T-helper 2 cell treated with Interferon-gamma antibody and Interleukin-4, amounts not matched to agents 5 μg/mL and 100 μg/mL, for 36 hours (primary cell): ENCODE measurements at places on chromosomes 3 and 15.

DNA sequence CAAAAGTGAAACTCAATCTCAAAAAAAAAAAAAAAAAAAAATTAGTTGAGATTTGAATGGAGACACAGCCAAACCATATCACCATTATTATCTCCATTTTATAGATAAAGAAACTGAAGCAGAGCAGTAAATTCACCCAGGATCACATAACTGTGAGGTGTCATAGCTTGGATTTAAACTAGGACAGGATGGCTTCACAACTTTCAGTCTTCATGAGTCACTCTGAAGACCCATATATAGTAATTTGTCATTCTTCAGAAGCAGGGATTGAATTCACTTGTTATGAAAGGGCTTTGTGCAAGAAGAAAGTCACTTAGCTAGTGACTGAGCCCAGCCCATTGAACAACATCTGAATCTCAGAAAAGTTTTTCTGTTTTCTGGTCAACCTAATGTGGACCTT lies 60.5 kb upstream of the LRIG1 start:
- DNase-seq = no peak

DNA sequence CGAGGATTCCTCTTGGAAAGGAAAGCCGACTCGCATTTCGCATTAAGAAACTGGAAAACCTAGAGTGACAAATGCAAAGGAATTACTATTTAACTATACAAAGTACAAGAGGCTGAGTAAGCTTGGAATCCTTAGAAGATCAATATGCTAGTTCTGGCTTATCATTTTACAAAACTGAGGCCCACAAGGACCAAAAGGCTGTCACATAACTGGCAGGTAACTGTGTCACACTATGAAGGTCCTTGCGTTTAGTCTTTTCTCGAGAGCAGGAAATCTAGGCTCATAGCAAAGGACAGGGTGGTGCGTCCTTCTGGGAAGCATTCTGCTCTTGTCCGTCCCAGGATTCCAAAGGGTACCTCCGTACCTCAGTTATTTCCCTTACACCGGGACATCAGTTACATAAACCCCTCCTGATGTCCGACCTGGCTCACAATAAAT lies 629 bp downstream of the RPL24 start:
- no peak for DNase-seq

GRCh38 chr3:97269202-97269601 lies 454.8 kb downstream of the EPHA6 start:
- DNase-seq = no peak

DNA sequence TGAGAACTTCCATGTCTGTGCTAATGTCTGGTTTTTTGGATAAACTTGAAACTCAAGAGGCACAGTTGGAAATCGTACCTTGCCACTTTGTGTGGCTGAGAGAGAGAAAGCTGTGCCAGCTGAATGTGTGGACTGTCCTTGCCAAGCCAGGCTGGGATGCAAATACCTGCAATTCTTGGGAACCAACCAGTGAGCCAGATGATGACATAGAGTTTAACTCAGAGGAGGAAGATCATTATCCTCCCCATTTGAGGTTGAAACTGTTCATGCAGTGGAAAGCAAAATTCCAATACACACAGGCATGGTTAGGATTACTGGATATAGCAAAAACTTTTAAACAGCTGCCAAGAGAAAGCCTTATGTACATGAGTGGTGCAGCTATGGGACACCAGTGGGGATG lies 451.4 kb upstream of the NPAP1 start:
- DNase-seq = no peak

DNA sequence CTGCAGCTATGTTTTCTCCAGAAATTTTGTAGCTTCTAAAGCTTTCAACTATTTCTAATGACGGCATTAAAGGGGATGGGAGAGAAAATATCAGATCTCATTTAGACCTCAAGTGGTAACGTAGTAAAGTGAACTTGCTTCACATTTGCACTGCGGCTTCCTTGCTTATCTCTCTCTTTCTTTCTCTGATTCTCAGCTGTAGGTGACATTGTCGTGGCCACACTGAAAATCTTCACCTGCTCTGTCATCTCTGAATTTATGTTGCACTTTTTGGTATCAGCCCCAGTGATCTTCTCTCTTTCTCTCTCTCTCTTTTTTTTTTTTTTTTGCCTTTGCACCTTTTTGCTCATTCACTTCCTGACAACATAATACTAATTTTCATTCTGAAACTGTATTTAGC lies 254.1 kb upstream of the SATB1 start:
- DNase-seq = peak; percentile 72

DNA sequence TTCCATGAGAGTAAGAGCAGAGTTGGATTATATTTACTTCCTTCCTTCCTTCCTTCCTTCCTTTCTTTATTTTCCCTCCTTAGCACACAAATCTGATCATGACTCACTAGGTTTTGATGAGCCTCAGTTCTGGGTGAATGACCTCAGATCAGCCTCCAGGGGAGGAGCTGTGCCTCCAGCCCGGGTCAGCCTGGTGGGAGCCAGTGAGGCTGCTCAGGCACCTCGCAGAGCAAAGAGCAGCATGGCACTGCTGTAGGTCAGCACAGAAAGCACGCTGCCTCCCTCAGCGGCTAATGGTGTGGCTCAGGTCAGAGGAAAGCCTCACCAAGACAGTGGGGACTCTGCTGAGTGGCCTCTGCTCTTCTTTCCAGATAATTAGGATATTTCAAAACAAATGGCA lies 108.5 kb downstream of the SYNPR start:
- no peak for DNase-seq

DNA sequence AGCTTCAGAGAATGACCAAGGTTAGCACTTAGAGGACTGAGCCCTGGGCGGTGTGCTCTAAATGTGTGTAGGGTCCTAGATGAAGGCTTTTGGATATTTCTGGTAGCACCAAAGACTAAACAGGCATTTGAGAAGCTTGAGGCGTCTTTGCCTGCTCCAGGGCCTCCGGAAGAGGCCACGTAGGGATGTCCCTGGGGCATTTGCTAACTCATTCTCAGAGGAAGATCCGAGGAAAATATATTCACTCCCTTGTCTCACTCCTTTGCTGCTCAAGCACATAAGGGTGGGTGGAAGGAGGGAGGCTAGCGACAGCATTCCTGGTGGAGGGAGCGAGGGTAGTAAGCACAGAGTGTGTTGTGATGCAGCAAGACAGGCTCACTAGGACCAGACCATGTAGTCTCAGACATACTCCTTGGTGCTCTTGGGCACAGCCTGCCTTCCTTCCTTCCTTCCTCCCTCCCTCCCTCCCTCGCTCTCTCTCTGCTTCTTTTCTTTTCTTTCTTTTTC lies 38.5 kb upstream of the XCR1 start:
- no peak for DNase-seq

- no peak for DNase-seq
Observed at GRCh38 chr3:87260270-87260669, 16.1 kb downstream of the POU1F1 start.

DNA sequence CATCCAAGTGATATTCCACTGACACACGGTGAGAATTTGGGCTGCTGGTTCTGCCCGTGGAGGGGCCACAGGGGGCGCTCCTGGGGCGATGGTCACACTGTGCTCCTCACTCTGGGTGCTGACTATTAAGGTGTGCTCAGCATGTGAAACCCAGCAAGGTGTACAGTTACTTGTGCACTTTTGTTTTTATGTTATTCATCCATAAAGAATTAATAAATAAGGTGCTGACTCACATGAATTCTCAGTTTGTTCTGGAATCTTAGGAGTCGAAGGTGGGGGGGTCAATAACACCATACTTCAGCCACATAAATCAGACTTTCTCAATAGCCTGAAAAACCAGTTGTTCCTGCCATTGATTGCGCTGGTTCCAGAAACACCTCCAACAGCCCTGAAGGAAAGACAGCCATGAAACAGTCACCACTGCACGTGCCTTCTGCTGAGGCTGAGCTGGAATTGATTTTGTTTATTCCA lies 53.5 kb upstream of the SPATA12 start:
- DNase-seq = no peak

DNA sequence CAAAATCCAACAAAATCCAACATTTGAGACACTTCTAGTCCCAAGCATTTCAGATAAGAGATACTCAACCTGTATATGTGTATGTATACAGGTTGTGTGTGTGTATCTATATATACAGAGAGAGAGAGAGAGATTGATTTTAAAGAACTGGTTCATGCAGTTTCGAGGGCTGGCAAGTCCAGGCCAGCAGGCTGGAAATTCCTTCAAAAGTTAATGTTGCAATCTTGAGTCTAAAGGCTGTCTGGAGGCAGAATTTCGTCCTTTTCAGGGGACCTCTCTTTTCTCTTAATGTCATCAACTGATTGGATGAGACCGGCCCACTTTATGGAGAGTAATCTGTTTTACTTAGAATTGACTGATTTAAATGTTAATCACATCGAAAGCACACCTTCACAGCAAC lies 199.6 kb upstream of the IL12A start:
- no peak for DNase-seq

DNA sequence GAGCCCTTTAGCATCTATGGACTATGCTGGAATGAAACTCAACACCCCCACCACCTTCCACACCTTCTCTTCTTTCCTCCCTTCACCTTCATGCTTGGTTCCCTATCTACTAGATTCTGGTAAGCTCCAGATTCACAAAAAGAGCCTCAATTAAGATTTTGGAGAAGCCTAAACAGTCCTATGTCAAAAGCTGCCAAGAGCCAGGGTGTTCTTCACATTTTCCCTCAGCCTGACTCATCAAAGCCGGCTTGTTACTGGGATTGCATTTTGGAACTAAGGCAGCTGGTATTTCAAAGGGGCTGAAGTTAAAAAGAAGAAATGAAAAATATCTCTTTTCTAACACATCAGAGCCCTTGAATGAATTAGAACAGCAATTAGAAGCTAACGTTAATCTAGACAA lies 247.7 kb downstream of the MYRIP start:
- no peak for DNase-seq

GRCh38 chr3:101509811-101510210 lies 3.2 kb downstream of the SENP7 start:
- DNase-seq = no peak

GRCh38 chr3:149199474-149199873 lies 22.2 kb downstream of the CP start:
- no peak for DNase-seq

DNA sequence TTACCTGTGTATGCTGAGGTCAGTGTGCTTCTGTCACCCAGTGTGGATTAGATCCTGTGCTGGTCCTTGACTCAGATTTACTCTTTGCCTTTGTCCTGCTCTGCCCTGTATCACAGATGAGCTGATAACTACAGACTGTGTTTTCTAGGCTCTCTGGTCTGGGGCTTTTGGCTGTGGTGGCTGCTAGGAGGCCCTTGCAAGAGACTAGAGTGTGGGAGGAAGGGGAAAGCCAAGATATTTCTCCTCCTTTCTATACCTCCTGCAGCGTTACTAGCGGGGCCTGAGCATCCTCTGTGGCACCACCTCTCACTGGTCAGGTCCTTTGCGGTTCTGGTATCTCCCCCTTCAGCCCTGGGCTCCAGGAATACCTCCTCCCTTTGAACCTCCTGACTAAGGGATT lies 282.3 kb upstream of the TBC1D5 start:
- no peak for DNase-seq

DNA sequence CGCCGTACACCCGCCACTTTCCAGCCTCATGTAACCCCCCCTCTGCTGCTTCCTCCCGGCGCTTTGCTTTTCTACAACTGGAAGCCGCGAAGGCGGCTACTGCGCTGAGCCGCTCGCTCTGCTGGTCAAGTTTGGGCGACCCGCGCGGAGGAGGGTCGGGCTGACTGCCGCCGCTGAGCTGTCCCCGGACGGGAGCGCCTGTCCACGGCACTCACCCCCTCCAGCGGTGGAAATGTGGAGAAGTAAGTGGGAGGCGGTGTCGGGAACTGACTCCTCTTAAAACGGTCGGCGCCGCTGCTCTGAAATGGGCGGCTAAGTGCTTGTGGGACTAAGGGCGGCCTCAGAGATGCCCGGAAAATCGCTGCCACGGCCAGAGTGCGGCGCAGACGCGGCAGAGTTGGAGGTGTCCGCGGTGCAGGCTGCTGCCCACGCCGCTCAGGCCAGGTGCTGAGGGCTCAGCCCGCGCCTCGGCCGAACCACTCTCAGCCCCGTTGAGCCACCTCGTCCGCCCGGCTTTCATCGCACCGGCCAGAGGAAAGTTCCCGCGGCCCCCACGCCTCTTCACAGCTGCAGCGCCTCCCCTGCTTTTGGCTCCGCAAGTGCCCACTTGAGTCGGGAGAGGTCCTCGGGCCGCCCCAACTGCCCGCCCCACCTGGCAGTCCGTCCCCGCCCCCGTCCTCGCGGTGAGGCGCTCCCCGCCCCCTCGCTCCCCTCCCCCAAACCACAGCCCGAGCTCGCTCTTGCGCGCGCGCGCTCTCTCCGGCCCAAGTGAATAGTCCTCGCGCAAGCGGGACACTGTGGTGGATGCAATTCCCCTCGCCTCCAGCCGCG lies at the start of gene EPHA6:
Gene EPHA6 (plus strand): TSS at position 775 of the 831 bp plus-strand sequence.
- no peak for DNase-seq

DNA sequence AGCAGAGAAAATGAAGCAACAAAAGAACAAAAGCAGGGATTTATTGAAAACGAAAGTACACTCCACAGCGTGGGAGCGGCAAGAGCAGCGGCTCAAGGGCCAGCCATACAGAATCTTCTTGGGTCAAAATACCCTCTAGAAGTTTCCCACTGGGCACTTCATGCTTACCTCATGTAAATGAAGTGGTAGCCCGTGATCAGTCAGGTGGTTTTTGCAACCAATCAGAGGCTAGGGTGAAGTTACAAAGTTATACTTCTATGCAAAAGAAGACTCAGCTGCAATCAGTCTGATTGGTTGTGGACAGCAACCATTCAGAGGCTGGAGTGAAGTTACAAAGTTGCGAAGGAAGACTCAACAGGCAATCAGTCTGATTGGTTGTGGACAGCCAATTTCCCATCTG lies 37.8 kb upstream of the TRH start:
- DNase-seq = peak; percentile 8

DNA sequence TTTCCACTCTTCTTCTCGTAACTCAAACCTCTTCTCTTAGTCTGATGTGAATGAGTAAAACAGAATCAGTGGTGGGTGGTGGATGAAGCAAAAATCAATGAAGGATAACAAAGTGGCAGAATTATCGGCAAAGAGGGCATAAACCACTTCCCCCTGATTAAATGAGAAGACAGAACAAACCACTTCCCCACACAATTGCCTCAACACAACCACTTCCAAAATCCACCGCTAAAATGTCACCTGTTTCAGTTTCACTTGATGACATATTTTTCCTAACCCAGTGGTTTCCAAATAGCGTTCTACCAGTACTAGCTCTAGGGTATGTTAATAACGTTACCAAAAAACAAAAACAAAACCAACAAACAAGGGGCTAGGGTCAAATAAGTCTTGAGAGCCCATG lies 478.7 kb upstream of the WNT5A start:
- peak; percentile 5 for DNase-seq

DNA sequence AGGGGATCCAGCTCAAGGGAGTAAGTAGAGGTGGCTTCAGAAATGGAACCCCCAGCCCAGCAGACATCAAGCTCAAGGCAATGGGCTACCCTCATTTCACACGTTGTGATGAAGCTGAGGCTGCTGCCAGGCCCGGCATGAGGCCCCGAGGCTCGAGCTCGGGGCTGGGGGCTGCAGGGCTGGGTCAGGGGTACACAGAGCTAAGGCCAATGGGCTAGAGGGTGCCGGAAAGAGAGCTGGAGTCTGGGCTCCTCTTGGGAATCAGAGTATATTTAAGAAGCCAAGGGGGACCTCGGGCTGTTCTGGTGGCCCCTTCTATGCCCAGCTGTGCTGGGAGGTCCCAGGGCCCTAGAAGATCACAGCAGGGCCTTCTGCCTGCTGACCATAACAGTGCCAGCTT lies 7.4 kb downstream of the PRSS50 start:
- DNase-seq = no peak
